ENCODE measurements at places on chromosomes 5 and 9. TPM values are rescaled to one million over a fixed set of nuclear protein-coding genes. Genes with fewer than 3 reads are reported as not detected.

Gene GPRIN1
- 5.7 TPM for total RNA-seq

DNA sequence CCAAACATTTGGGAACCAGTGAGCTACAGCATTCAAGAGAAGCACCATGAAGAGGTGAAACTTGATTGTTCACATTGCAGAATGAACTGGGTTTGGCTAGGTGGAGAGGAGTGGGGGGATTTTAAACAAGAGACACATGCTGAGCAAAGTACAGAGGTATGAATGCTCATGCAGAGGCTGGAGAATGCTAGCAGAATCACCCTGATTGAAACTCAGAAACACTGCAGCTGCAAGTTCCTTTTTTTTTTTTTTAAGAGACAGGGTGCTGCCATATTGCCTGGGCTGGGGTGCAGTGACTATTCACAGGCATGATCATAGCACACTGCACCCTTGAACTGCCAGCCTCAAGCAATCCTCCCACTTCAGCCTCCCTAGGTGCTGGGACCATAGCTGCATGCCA lies 35.1 kb downstream of the DENND1A start:
- no peaks in the 10 kb centered on the region for H3K36me3 ChIP-seq
- no peaks in the 10 kb centered on the region for H3K4me1 ChIP-seq
- H3K4me3 ChIP-seq, result no peak overlapping the region
- no peak for DNase-seq
- no peaks in the 10 kb centered on the region for H3K27me3 ChIP-seq
- H3K27ac ChIP-seq, result no peak overlapping the region

Gene ANKRD34B
- 0.12 TPM for total RNA-seq

DNA sequence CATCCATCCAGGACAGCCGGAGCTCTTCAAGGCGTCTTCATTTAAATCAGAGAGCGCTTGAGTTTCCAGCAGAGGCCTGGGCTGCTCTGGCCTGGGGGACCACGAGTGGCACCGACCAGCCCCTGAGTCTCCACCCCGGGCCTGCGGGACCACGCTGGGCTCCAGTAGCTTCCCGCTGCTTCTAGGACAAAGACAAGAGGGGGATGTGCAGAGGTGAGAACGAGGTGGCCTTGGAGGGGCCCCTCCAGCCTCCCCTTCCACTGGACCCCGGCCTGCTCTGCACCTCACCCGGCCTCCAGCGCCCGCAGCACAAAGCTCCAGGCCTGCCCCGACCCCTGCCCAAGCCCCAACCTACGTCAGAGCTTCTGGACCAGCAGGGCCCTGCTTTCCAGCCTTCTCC lies 81.6 kb downstream of the IRX2 start:
- H3K4me1 ChIP-seq, result no peaks in the 10 kb centered on the region
- no peak overlapping the region for H3K27ac ChIP-seq
- DNase-seq, result no peak

DNA sequence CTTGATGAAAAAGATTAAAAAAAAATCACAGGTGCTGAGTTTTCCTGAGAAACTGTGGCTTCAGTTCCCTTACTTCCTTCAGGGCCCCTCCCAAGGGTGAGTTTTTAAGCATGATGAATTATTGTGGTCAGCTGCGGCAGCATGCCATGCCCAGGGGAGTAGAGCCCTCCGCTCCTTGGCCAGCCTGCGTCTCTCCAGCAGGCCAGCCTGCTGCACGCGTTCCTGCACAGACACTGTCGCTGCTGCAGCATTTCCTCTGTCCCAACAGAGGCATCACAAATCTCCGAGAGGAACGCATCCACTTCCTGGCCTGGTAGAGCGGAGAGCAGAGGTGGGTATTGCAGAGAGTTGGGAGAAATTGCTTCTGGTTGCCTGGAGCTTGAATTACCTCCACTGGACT lies 26.1 kb upstream of the GLRA1 start:
- no peaks in the 10 kb centered on the region for H3K4me1 ChIP-seq
- no peaks in the 10 kb centered on the region for H3K27me3 ChIP-seq
- H3K27ac ChIP-seq, result no peak overlapping the region
- DNase-seq, result no peak
- no peaks in the 10 kb centered on the region for H3K36me3 ChIP-seq

DNA sequence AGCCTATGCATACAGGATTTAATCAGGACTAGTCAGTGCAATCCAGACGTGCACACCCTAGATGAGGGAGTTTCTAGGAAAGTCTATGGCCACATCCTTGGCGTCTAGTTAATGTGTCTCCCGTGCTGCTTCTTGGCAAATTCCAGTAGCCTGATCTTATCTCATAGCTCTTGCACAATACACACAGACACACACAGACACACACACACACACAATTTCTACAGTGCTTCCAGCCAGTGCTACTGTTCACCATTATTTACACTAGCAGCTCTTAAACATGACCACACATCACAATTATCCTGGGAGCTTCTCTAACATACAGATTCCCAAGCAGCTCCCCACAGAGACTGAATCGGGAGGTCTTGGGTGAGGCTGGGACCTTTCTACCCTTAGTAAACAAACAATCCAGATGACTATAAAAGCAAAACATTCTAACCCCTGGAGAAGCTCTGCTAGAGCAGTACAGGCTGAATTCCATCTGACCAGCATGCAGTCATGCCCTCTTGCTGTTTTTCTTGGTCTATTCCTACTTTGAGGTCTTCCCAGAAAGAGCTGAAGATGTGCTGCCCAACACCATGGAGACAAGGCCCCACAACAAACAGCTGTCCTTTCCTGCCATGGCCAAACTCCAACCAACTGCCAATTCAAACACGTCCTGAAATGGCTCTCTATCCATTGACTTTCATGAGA lies 236.6 kb downstream of the DEPDC1B start:
- no peak overlapping the region for H3K27ac ChIP-seq
- no peak overlapping the region for H3K4me3 ChIP-seq
- H3K27me3 ChIP-seq, result no peaks in the 10 kb centered on the region
- no peaks in the 10 kb centered on the region for H3K36me3 ChIP-seq

DNA sequence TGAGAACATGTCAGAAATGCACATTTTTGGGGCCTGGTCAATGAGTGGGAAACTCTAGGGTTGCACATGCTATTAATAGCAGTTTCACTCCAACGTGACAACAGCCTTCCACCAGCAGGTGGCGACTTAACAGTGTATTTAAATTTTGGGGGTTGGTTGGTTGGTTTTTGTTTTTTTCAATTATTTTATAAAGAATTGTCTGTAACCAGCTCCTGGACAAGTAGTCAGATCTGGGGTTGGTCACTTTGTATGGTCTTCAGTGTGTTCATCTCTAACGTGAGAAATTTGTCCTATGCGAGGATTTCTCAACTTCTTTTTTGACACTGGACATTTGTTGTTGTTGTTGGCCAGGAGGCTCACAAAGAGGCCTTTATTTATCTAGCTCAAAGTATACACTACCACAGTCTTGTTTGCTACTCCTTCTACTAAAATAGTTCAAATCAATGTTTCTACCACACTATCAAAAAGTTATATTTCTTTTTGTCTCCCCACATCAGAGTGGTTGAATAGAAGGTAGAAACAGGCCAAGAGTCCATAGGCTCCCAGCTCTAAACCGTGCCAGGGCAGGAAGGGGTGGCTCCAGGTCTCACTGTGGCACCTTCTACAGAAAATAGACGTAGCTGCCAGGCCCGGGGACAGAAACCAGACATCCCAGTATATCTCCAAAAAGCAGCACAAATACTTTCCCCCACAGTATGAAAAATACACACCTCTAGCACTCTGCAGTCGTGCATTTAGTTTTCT lies 110.4 kb downstream of the TRPM6 start:
- H3K4me1 ChIP-seq, result no peaks in the 10 kb centered on the region
- no peaks in the 10 kb centered on the region for H3K36me3 ChIP-seq
- H3K27ac ChIP-seq, result no peak overlapping the region
- no peaks in the 10 kb centered on the region for H3K27me3 ChIP-seq
- H3K4me3 ChIP-seq, result no peak overlapping the region
- peak; percentile 84 for DNase-seq

Gene F2RL1
- total RNA-seq, result 0.68 TPM

GRCh38 chr5:171624396-171624795 lies 161.2 kb upstream of the SMIM23 start:
- H3K36me3 ChIP-seq, result no peaks in the 10 kb centered on the region
- no peak overlapping the region for H3K27ac ChIP-seq
- H3K4me3 ChIP-seq, result no peak overlapping the region

Gene MYMK
- total RNA-seq, result not detected

Gene FPGS
- 99.3 TPM for total RNA-seq

DNA sequence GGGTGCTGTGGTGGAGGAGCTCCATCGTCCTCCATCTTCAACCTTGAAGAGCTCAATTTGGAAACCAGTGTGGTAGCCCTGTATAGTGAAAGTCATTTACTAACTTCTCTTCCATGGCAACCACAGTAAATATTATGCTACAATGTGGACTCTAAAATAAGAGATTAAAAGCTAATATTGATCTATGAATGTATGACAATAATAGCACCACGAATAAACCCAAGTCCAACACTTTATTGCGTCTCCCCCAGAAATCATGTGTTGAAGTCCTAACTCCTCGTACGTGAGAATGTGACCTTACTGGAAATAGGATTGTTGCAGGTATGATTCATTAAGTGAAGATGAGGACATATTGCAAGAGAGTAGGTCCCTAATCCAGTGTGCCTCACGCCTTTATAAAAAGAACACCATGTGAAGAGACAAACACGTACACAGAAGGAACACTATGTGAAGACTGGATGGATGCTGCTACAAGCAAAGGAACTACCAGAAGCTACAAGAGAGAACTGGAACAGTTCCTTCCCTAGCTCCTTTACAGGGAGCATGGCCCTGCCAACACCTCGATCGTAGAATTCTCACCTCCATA lies 276.2 kb downstream of the PDE4D start:
- DNase-seq, result no peak
- H3K27ac ChIP-seq, result no peak overlapping the region
- H3K27me3 ChIP-seq, result no peaks in the 10 kb centered on the region
- no peaks in the 10 kb centered on the region for H3K4me1 ChIP-seq
- H3K4me3 ChIP-seq, result no peak overlapping the region

Gene SHOC1
- total RNA-seq, result 36.8 TPM

Gene C9orf50
- total RNA-seq, result 3.7 TPM

- no peaks in the 10 kb centered on the region for H3K36me3 ChIP-seq
- peak; percentile 90 for DNase-seq
- no peak overlapping the region for H3K27ac ChIP-seq
- H3K4me3 ChIP-seq, result no peak overlapping the region
Measured at GRCh38 chr5:34522599-34523386, 133.3 kb upstream of the RAI14 start.

GRCh38 chr5:124343451-124343867 lies 403.0 kb downstream of the ZNF608 start:
- no peak overlapping the region for H3K27ac ChIP-seq
- no peaks in the 10 kb centered on the region for H3K27me3 ChIP-seq
- H3K36me3 ChIP-seq, result no peaks in the 10 kb centered on the region
- H3K4me1 ChIP-seq, result no peaks in the 10 kb centered on the region
- no peak for DNase-seq

- H3K4me1 ChIP-seq, result no peaks in the 10 kb centered on the region
- H3K4me3 ChIP-seq, result no peak overlapping the region
- DNase-seq, result no peak
- no peaks in the 10 kb centered on the region for H3K36me3 ChIP-seq
- no peaks in the 10 kb centered on the region for H3K27me3 ChIP-seq
- no peak overlapping the region for H3K27ac ChIP-seq
Measured at GRCh38 chr5:131990716-131991115, 20.7 kb downstream of the ACSL6 start.

All from testis (tissue), 5 donors.